Tongue (tissue), 3 donors: ENCODE measurements at places on chromosomes 4 and X.

GRCh38 chrX:50668860-50669259 is 145.1 kb downstream of the SHROOM4 start:
- no peak for DNase-seq

DNA sequence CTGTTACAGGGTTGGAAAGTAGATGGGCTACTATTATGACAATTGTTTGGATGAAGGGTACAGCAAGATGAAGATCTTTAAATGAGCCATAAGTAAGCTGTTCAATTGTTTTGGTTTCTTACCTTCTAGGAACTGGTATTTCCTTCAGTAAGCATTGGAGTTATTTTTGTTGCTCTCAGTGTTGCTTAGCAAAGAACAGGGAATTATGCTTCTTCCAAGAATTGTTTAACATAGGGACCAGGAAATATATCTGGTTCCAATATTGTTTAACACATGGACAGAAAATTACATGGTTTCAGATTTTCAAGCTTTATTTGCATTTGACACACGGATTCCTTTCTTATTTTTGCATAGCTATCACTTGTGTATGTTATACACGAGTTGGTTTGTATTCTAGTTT is 1999.0 kb downstream of the ARAP2 start:
- DNase-seq: no peak

DNA sequence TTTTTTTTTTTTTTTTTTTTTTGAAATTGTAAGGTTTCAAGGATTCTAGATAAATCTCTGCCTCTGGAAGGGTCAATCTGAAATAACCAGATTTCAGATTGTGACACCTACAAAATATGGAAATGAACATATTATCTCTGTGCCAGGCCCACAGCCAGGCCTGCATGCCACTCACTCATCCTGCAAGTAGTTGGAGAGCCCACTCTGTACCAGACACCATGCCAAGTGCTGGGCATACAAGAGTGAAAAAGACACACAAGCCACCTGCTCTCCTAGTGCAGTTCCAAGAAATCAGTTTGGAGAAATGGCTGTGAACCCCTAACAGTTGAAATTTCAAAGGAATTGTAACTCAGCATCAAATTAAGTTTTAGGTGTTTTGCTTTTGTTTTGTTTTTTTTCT is 145.9 kb upstream of the NOCT start:
- peak; percentile 61 for DNase-seq

GRCh38 chrX:57951666-57952319 is 41.5 kb upstream of the ZXDA start:
- DNase-seq: no peak

DNA sequence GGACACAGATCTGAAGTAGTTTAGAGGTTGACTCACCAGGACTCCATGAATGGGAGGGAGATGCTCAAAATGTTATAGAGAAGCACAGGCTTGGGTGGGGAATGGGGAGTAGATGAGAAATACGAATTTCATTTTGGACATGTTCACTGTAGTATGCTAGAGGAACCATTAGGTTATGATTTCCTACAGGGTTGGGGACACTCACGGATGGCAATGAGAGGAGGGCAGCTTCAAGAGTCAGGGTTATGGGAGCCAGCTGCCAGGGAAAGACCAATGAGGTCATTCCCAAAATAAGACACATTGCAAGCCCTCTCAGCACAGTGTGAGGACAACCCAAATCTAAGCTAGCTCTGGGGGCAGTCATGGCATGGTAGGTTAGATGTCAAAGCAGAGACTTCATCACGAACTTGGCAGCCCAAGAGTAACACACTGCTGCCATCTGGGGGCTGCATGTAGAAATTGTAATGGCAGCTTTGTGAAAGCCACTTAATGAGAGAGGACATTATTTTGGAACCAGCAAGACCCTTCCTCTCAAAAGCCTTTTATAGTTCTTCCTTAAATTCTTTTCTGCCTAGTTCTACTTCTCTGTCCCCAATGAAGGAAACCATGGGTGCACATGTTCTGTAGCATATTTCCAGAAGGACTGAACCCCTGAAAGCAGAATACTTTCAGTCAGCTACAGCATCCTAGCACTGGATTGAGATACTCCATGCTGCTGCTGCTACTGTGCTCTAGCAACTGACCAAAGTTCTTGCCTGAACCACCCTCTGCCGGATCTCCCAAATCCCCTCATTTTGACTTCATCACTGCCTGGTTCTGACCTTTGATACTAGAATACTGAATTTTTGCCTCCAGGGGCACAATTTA is 16.2 kb upstream of the ZCCHC12 start:
- DNase-seq: peak; percentile 67

GRCh38 chrX:132442691-132443090 is 46.1 kb downstream of the MBNL3 start:
- DNase-seq: no peak

DNA sequence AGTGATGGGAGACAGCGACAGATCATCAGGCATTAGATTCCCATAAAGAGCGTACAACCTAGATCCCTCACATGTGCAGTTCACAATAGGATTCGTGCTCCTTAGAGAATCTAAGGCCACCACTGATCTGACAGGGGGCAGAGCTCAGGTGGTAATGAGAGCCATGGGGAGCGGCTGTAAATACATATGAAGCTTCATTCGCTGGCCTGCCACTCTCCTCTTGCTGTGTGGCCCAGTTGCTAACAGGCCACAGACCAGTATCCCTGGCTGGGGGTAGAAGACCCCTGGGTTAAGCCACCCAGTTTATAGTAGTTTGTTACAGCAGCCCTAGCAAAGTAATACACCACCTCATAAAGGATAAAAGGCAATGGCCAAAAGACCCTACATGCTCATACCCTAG is 30.3 kb downstream of the APBB2 start:
- DNase-seq: no peak

- no peak for DNase-seq
Observed at GRCh38 chr4:88907478-88907877, 149.5 kb downstream of the FAM13A start.

DNA sequence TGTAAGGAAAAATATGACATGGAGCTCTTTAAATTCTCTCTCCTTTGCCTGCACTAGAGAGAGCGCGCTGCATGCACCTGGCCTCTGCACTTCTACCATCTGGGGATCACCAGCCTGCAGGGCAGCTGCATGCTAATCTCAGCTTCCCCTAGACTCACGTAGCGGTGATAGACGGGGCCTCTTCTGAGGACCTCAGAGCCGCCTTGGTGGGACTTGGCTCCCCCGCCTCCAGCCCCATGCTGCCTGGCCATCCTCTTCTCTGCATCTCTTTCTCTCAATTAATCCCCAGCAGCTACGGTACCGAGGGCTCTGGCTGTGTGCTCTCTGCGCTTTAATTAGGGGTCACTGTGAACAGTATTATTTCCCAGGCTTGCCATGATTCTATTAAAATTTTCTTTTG is 52.8 kb upstream of the PSAPL1 start:
- DNase-seq: peak; percentile 57

DNA sequence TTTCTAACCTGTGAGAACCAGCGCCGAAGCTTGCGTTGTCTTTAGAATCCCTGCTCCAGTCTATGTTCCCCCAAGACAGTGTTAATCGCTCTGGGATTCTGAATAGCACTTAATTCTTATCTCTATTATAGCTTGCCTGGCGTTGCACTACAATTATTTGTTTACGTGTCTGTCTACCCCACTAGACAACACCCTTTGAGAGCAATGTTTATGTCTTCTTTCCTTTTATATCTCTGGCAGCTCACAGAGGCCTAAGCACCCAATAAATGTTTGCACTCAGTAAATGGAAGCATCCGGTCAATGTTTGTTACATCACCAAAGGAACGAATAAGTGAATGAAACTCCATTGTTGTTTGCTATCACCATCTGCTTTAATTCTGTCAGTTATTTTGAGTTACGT is 4.8 kb upstream of the NHS start:
- DNase-seq: no peak

DNA sequence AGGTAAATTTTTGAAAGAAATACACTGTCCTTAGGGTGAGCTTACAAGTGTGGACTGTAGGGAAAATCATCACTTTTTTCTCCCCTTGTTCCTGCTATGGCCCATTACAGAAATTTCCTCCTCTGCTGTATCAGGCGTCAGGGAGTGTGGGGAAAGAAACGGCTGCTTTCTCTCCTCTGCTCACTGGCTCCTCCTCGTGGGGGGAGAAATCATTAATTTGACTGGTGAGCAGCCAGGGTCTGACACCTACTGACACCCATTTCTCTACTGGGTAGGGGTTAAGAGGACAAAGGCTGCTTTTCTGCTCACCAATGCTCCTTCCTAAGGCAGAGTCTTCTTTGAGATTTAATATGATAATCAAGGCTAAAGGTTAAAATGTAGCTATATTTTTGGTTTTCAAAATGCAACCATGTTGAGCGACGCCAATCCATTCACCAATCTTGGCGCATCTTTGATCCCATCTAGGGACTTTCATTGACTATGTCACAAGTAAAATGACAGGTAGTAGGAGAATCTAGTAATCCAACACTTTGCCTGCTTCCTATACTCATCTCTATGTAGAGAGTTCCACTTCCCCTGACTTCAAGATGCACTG is 25.1 kb downstream of the SETD7 start:
- peak; percentile 70 for DNase-seq

DNA sequence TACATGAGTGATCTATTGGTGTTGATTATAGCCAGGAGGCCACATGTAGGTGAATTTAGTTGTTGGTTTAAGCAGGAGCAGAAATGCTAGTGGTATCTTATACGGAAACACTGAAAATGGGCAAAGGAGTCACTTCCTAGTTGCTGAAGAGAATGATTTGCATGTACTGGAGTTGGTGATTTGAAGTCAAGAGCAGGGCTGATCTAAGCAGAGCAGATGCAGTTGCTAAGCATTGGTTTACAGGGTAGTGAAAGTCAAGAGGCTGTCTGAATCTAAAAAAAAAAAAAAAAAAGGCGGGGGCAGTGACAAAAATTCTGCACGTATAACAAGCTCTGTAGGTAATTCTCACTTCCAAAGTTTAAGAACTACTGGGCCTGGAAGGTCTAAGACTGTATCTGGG is 90.4 kb upstream of the HPRT1 start:
- DNase-seq: no peak

GRCh38 chrX:46333550-46333949 is 211.7 kb downstream of the ZNF674 start:
- DNase-seq: no peak

DNA sequence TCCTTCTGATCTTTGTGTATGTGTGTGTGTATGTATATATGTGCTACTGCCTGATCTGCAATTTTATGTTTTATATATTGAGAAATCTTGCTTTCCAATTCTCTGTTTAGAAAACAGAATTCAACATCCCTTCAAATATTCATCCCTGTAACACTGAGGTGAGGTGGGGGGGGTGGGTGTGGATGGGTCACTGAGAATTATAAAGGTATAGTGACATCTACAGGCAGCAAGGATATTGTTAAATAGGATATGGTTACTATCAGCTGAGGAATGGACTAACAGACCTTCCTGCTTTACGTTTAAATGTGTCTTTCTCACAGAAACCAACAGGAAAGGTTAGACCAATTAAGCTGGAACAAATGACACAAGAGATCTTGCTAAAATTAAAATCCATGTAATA is 19.0 kb upstream of the MAGEB2 start:
- no peak for DNase-seq

- DNase-seq: no peak
Observed at GRCh38 chr4:31655328-31655727, 935.2 kb downstream of the PCDH7 start.

DNA sequence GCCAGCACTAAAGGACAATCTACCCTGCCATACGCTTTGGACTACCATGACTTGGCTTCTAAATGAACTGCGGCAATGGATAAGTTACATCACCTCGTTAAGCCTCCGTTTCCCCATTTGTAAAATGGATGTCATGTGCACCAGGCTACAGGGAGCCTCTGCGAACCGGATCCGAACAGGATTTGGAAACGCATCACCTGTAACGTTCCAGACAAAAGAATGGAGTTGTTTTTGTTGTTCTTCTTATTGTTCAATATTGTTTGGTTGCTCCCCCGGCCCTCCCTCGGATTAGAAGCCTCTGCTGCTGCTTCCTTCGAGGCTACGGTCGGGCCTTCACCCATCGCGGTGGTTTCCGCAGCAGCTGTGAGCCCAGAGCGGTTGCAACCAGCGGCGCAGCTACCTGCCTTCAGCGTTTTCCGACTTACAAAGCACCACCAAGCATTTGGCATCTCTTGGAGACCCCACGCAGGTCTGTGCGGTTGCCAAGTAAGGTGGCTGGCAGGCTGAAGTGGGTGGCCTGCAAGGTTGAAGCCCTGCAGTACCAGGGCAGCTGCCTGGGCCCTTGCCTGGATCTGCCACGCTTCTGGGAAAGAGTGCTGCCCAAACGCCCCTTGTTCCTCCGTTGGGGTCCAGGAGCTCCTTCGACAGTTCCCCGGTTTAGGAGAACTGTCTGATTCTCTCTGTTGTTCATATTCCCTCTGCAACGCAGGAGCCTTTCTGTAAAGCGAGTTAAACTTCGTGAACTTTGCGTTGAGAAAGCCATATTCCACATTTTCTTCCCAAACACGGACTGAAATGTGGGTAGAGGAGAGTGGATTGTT is 7.1 kb downstream of the NKX3-2 start:
- DNase-seq: no peak

DNA sequence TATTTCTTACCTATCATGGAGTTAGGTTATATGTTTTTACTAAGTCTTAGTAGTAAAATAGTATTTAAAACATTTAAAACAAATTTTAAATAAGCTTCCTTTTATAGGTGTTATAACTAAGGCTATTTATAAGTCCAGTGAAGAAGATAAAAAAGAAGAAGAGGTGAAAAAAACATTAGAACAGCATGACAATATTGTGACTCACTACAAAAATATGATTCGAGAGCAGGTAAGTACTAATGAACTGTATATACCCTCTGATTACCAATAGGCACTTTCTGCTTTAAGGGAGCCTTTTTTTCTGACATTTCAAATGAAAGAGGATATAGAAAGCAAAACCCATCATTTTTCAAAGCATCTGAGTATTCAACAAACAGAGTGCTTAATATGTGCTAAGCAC is 76.6 kb downstream of the USO1 start:
- DNase-seq: no peak

DNA sequence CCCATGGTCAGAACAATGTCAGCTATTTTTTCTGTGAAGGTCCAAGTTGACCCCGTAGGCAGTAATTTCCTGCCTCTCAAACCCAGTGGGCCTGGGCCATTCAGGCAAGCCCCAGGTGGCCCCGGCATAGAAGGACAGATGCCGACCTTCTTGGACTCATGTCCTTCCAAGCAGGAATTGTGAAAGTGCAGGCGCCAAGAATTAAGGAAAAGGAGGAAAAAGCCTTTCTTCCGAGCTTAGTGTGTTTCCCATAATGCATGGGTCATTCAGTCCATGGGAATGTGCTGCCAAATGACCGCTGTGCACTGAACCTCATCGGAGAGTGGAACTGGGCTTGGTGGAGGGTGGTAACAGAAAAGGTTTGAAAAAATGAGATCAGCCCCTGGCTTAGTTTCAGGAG is 196.5 kb upstream of the HS3ST1 start:
- no peak for DNase-seq

GRCh38 chr4:89563431-89563830 is 255.8 kb upstream of the GPRIN3 start:
- no peak for DNase-seq

DNA sequence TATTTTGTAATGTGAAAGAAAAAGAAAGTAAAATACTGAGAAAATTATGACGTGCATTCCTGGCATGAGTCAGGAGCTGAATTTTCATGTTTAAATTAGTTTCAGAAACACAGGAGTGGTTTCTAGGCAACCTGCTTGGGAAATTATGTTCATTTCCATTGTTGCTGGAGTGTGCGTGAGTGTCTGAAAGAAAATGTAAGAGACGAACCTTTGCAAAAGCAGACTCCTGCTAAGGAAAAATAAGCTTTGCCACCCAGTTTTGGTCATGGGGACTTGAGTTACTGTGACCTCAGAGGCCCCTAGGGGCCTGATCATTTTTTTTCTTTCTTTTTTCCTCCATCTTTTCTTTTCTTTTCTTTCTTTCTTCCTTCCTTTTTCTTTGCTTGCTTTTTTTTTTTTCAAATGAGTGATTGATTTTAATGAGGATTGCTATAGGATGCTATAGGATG is 18.8 kb upstream of the CHRNA9 start:
- peak; percentile 91 for DNase-seq
